ENCODE measurements at places on chromosomes 3 and 15.

GRCh38 chr15:83106994-83107840 lies at the start of gene TM6SF1:
TSS of gene TM6SF1 (plus strand) at chr15:83107645. CDS start at chr15:83107681, 36 bp downstream.
- DNase-seq = no peak

DNA sequence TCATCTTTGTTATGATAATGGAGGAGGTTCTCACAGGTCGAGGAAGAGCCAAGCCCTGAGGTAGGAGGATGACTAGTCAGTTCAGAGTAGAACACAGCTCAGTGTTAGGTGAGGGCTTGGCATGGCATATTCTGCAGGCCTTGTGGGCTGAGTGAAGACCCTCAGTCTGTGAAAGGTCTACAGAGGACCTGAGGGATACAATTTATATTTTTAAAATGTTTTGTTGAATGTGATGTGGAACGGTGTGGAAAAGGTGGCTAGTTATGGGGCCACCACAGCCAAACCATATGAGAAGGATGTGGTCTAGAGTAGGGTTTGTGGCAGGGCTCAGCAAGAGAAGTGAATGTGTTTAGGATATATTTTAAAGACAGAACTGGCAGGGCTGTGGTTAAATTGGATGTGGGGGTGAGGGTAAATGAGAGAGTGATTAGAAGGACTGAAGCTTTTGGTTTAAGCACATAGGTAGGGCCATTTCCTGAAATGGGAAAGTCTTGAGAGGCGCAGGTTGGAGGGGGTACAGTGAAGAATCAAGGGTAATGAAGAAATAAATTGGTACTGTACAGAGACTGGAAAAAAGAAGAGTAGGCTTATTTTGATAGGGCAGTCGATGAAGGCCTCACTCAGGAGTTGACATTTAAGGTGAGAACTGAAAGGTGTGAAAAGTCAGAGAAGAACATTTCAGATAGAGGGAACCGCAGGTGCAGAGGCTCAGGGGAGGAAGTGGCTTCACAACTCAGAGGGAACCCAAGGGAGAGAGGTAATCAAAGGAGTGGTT lies 60.5 kb downstream of the SPTSSB start:
- no peak for DNase-seq

GRCh38 chr3:53030619-53031449 lies 15.0 kb downstream of the SFMBT1 start:
- DNase-seq = no peak

GRCh38 chr3:161800985-161801559 lies 304.5 kb downstream of the OTOL1 start:
- no peak for DNase-seq

- no peak for DNase-seq
Measured at GRCh38 chr3:123295901-123296250, 94.1 kb downstream of the SEC22A start.

DNA sequence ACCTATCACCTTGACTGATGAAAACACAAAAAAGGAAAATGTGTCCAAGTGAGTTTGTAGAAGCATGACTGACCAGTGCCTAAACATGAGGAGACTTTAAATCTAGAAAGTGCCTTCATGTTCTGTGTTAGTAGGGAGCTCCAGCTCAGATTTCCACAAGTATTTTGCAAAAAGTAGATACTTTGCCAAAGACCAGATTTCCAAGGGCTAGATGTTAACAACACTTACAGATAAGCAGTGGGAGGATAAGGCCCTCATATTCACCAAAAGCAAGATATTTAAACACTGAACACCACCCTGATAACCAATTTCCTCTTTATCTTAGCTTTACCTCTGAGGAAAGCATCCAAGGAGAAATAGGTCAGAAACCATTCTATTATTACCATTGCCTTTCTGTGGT lies 91.0 kb downstream of the MYO5A start:
- DNase-seq = no peak

- DNase-seq = no peak
Measured at GRCh38 chr3:161540594-161540993, 44.0 kb downstream of the OTOL1 start.

GRCh38 chr15:71202712-71203111 lies 87.4 kb downstream of the THSD4 start:
- no peak for DNase-seq

- DNase-seq = no peak
Measured at GRCh38 chr3:29247088-29247745, 33.7 kb upstream of the RBMS3 start.

DNA sequence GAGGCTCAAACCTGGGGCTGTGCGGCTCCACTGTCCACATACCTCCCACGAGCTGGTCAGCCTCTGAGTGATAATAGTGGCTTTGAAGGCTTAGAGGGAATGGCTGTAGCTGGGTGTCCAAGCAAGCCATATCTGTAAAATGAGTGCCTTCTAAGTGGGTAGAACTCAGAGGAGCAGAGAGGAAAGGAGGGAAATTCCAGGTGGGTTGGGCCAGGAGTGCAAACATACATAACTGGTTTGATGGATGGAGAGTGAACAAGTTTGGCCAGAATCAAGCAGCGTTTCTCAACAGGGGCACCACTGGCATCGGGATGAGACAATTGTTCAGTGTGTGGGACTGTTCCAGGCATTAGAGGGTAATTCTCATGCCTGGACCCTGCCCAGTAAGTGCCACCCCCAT lies 91.1 kb downstream of the ASB7 start:
- DNase-seq = no peak

DNA sequence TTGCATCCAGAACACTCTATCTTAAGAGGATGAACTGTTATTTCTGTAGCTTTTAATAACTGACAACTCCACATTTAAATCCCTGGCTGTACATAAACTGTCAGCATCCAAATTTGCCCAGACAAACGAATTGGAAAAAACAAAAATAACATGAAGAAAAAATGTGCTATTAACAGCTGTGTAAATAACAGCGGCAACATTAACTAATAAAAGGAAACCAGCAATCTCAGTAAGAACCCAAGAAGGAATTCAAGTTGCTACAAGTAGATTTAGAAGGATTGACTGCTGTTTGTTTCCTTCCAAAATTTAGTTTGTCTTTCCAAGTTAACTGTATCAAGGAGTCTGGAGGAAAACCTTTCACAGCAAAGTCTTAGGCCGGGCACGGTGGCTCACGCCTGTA lies 550.6 kb upstream of the MDFIC2 start:
- DNase-seq = no peak

DNA sequence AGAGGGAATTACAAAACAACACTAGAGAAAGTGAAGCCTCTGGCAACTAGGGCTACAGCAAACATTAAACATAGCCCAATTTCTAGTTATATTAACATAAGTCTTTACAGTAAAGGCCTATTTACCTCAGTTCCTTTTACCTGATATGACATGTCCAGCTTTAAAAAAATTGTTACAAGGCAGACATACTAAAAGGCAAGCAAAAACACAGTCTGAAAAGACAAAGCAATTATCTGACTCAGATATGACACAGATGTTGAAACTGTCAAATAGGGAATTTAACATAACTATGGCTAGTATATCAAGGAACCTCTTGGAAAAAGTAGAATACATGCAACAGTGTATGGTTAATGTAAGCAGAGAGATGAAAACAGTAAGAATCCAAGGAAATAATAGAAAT lies 238.6 kb downstream of the RAP2B start:
- DNase-seq = no peak

DNA sequence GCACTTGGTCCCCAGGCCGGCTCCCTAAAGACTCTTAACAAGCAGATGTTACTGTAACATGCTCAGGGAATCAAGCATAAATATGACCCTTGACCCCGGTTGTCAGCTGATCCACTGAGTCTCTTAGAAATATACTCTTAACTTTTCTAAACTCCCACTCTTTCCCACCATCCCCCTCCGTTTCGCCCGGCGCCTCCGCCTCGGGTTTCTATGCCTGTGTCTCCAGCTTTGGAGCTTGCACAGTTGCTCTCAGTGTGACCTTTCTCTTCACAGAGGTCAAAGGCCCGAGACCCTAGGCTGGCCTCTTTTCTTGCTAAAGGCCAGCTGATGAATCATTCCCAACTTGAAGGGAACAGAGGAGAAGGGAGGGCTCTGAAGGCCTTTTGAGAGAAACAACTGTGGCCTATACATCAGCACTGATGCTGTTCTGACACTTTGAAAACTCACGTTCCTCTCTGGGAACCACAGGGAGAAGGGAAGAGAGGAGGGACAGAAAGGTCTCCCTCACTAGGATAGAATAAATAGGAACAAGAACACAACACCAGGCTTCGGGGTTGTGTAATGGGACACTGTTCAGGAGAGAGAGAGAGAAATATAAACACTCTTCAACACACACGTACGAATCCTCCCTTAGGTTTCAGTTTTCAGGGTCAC lies 484.5 kb upstream of the NR2F2 start:
- no peak for DNase-seq

DNA sequence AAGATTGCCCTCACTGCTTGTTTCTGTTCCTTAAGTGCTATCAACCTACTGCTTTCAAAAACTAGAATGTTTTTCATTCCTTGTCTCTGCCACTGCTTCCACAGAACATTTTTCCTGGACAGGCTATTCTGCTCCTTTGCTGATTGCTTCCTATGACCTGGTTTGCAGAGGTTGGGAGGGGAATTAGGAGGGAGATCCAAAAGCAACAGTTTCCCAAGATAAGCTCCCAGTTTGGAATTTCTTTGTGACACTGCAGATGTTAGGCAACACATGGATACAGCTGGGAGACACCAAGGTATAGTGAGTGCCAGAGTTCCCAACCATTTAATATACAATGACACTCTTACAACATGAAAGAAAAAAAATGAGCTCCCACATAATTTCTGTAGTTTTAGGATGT lies 1036.5 kb downstream of the ROBO2 start:
- no peak for DNase-seq

- DNase-seq = no peak
Measured at GRCh38 chr15:75830910-75831805, 12.1 kb upstream of the UBE2Q2 start.

DNA sequence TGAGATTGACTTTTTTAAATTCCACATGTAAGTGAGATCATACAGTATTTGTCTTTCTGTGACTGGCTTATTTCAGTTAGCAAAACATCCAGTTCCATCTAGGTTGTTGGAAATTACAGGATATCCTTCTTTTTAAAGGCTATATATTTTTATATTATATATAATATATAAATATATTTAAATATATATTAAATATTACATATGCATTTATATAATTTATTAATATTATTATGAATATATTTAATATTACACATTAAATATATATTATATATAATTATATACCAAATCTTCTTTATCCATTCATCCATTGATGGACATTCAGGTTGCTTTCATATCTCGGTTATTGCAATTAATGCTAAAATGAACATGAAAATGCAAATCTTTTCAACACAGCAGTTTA lies 49.9 kb downstream of the FAM227B start:
- DNase-seq = no peak
